Naive thymus-derived CD4-positive, alpha-beta T cell (primary cell): ENCODE measurements at places on chromosomes 13 and 19. TPM values are rescaled to one million over a fixed set of nuclear protein-coding genes. Genes with fewer than 3 reads are reported as not detected.

DNA sequence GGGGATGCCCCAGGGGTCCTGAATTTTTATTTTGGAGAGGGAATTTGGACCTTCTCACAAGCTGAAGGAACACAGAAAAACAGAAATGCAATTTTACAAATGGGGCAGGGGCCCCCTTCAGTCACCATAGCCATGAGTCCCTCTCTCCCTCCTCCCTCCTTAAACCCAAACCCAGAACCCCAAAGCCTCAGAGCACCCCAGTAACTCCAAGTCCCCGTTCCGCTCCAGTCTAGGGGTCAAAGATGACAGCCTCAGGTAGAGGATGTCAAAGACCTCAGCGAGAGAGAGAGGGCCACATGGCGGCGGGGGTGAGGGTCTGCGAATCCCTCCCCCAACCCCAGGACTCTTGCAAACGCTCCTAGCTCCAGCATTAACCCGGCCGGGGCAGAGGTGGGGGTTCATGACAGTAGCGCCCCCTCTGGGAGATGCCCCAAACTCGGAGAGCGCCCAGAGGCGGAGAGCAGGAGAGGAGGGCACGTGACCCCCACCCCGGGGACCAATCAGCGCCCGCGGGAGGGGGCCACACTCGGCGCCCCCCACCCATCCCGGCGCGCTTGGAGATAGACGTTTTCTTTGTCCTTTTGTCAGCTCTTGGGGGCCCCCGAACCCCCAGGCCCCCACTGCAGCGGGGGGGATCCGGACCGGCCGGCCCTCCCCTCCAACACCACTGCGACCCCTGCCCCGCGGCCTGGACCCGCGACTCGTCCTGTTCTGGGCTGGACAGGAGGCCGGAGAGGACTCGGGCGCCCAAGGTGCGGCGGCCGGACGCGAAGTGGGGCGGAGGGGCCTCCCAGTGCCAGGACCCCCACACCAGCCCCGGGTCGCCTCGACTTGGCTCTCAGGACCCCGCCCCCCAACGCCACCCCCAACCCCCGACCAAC lies 20.8 kb upstream of the SEMA6B start:
- DNase-seq = no peak
- no peak overlapping the region for H3K27ac ChIP-seq
- no peaks in the 10 kb centered on the region for H3K36me3 ChIP-seq
- H3K27me3 ChIP-seq = no peaks in the 10 kb centered on the region
- no peaks in the 10 kb centered on the region for H3K4me1 ChIP-seq
- no peak overlapping the region for H3K4me3 ChIP-seq

DNA sequence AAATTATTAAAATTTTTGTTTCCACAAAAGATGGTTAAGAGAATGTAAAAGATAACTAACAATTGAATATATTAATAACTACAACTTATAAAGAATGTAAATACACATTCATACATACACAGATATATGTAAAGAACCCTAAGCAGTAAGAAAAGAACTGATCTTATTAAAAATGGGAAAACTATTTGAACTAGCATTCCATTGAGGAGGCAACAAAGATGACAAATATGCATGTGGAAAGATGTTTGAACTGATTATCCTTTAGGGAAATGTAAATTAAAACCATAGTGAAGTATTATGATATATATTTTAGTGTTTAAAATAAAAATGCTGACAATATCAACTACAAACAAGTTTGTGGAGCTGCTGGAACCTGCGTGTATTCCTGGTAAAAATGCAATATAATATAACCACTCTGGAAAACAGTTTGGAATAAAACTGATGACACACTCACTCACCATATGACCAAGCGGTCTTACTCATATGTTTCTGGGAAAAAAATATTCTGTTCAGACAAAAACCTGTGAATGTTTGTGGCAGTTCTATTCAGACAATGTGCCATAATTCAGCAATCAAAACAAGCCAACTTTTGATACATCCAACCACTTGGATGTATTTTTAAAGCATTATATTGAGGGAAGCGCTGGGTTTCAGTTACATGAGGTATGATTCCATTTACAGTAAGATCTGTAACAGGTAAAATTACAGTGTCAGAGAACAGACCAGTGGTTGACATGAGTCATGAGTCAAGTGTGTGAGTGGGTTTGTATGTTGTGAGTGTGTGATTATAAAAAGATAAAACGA lies 694.4 kb upstream of the SLITRK5 start:
- no peaks in the 10 kb centered on the region for H3K27me3 ChIP-seq
- no peak for DNase-seq
- H3K4me3 ChIP-seq = no peak overlapping the region
- H3K4me1 ChIP-seq = no peaks in the 10 kb centered on the region
- no peaks in the 10 kb centered on the region for H3K36me3 ChIP-seq

The GSX1 gene
- not detected for total RNA-seq

DNA sequence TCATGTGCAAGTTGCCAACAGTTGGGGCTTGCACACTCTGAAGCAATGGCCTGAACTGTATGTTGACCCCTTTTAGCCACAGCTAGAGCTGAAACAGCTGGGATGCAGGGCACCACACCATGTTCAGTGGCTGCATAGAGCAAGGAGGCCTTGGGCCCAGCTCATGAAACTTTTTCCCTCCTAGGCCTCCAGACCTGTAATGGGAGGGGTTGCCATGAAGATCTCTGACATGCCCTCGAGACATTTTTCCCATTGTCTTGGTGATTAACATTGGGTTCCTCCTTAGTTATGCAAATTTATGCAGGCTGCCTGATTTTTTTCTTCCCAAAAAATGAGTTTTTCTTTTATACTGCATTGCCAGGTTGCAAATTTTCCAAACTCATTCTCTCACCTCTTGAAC lies 165.1 kb upstream of the PRR20A start:
- no peaks in the 10 kb centered on the region for H3K4me1 ChIP-seq
- H3K27ac ChIP-seq = no peak overlapping the region
- H3K27me3 ChIP-seq = no peaks in the 10 kb centered on the region
- no peak overlapping the region for H3K4me3 ChIP-seq
- no peak for DNase-seq

The PRDX2 gene
- 118 TPM for total RNA-seq

GRCh38 chr19:1968279-1969175 lies 27.6 kb downstream of the CSNK1G2 start:
- H3K36me3 ChIP-seq = peaks cover 33% of the 10 kb centered on the region
- H3K27ac ChIP-seq = no peak overlapping the region
- H3K27me3 ChIP-seq = no peaks in the 10 kb centered on the region
- no peak for DNase-seq
- no peaks in the 10 kb centered on the region for H3K4me1 ChIP-seq

GRCh38 chr19:27955485-27956480 lies 1257.2 kb downstream of the UQCRFS1 start:
- no peak overlapping the region for H3K27ac ChIP-seq
- H3K4me3 ChIP-seq = no peak overlapping the region
- H3K27me3 ChIP-seq = no peaks in the 10 kb centered on the region
- DNase-seq = no peak
- no peaks in the 10 kb centered on the region for H3K36me3 ChIP-seq

The COMP gene
- not detected in 2 replicates for total RNA-seq

DNA sequence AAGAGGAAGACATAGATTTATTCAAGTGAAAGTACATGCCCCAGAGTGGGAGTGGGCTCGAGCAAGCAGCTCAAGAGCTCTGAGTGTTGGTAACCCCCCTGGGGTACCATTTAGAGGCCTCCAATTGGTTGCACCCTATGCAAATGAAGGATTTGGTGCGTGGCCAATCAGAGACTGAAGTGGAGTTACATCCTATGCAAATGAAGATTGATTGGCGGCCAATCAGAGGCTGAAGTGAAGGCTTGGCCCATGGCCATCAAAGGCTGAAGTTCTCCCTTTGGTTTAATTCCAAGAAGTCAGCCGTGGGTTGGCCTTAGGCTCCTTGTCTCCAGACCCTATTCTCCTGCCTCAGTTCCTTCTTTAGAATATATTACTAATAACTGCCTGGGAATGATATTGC lies 12.9 kb upstream of the IGFL1 start:
- H3K4me3 ChIP-seq = no peak overlapping the region
- no peaks in the 10 kb centered on the region for H3K4me1 ChIP-seq
- no peak for DNase-seq
- H3K27ac ChIP-seq = no peak overlapping the region
- no peaks in the 10 kb centered on the region for H3K27me3 ChIP-seq
